ENCODE measurements at places on chromosomes 1 and 21.

DNA sequence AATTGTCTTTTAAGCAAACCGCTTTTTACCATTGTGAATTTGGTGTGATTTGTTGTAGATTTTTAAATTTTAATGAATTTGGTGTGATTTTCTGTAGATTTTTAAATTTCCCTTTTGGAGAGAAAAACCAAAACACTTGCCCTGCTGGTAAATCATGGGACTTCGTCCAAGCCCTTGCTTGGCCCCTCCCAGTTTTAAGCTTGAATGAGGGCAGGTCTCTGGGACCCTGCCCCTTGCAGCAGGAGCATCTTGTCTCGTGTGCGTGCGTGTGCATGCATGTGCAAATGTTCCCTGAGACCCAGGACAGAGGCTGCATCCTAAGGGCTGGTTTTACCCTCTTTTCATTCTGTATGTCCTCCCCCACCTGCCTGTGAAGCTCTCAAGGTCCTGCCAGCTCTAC, 248.6 kb downstream of the GREM2 start:
- DNase-seq, result no peak

- DNase-seq, result no peak
These were observed 34.7 kb upstream of the L1TD1 start for GRCh38 chr1:62159940-62160348.

DNA sequence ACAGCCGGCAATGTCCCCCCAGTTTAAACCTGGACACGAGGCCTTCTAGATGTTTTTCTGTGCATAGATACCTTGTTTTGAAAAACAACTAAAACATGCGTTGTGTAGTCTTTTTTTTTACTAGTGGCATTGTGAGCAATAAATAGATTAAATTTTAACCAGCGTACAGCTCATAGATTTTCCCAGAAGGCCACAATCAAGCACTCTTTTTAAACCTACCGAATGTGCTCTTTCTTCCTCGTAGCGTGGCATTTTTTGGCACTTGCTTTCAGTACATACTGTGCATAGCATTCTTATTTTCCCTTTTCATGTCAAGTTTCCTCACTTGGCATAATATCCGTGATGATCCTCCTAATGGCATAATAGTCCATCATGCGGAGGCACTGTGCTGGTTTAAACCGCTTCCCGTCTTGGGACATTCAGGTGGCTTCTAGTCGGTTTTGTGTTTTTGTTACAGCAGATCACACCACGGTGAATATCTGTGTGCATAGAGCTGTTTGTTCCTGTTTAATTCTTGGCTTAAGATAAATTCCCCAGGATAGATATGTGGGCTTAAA, 95.3 kb downstream of the PDE9A start:
- no peak for DNase-seq

DNA sequence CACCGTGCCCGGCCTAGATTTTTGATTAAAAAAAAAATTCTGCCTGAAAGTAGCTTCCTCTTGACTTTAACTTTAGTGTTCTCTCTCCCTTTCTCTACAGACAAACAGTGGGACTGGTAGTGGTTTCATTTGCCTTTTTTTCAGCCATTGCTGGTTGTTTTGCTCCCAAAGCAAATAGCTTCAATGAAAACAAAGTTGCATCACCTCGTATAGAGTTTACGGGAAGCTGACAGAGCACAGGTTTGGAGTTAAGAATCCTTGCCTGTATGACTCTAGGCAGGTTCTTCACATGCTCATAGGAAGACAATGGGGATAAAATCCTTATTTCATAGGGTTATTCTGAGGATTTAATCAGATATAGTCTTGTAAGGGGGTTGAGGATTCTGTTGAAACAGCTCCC, 21.6 kb downstream of the AADACL4 start:
- DNase-seq, result no peak

DNA sequence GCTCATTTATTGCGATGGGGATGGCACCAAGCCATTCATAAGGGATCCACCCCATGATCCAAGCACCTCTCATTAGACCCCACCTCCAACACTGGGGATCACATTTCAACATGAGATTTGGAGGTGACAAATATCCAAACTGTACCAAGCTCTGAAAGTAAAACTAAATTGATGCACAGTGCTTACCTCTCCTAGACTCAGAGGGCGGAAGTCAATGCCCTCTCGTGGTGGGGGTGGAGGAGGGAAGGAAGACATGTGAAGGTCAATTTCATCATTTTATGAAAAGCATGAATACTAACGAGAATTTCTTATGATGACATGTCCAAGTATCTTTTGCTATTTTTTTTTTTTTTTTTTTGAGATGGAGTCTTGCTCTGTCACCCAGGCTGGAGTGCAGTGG, 120.0 kb downstream of the PGBD5 start:
- no peak for DNase-seq

DNA sequence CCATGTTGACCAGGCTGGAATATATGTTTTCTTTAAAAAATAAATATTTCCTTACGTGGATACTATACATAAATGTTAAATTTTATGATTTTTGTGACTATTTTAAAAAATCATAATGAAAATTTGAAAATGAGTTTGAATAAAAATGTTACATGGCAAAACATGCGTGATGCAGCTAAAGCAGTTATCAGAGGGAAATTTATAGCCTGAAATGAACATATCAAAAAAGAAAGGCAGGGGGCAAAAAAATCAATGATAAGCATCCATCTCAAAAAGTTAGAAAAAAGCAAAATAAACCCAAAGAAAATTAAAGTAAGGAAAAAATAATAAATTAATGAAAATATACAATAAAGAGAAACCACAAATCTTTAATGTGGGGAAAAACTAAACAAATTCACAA, 8.6 kb downstream of the CCSAP start:
- DNase-seq, result no peak

DNA sequence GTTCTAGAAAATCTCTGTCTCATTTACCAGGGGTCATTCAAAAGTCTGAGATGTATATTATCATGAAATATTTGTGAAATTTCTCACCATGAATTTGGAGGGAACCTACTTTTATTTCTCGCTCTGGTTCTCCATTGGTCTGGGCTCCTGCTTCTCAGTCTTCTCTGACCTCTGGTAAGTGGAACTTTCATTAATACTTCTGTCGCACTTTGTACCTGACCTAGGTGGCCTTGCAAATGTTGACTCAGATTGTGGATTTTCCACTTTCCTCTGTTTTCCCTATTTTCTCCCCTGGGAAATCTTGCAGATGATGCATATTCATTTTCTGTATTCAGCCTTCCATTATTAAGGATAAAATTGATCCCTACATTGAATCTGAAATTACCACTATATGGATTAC, 53.2 kb downstream of the LRIG2 start:
- no peak for DNase-seq

DNA sequence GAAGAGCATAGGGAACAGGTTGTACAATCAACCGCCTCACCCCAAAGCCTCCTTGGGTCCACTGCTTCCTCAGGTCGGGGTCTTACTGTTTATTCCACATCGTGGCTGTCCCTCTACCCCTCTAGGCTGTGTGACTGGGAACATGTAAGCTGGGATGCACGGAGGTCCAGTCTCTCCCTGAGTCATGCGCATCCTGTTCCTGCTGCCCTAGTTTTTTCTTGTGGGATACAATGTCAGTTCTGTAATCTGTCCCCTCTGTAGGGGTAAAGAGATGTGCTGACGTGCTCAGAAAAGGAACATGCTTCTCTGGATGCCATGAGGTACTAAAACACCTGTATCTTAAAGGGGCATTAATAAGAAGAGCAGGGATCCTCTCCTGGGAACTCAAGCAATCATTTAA, 66.2 kb downstream of the SLC45A1 start:
- no peak for DNase-seq

- DNase-seq, result no peak
These were observed 30.9 kb downstream of the PDE9A start for GRCh38 chr21:42684109-42684916.

GRCh38 chr1:147167365-147167764, 4.9 kb downstream of the PRKAB2 start:
- DNase-seq, result no peak

- no peak for DNase-seq
These were observed 124.6 kb downstream of the TRIM33 start for GRCh38 chr1:114386129-114387009.

- no peak for DNase-seq
These were observed 97.3 kb downstream of the USP25 start for GRCh38 chr21:15826908-15827601.

- no peak for DNase-seq
These were observed 38.5 kb upstream of the ID3 start for GRCh38 chr1:23597635-23598388.

GRCh38 chr21:32979598-32980268, 46.0 kb upstream of the OLIG2 start:
- DNase-seq, result no peak

DNA sequence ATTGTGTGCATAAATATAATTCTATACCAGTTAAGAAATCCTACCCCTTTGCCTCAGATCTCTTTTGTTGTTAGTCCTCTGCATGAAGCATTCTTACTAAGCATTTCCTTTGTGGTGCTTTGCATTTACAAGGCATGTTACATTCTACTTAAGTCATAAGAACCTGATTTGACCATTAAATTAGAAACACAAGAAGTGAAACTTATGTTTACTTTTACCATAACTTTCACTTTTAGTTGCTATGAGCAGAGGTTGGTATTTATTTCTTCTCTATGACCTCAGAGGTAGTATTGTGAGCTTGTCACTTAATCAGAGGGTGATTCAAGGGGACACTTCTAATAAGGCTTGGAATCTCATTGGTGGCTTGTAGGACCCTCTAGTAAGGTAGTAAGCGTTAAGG, 9.0 kb downstream of the FAM20B start:
- DNase-seq, result no peak

DNA sequence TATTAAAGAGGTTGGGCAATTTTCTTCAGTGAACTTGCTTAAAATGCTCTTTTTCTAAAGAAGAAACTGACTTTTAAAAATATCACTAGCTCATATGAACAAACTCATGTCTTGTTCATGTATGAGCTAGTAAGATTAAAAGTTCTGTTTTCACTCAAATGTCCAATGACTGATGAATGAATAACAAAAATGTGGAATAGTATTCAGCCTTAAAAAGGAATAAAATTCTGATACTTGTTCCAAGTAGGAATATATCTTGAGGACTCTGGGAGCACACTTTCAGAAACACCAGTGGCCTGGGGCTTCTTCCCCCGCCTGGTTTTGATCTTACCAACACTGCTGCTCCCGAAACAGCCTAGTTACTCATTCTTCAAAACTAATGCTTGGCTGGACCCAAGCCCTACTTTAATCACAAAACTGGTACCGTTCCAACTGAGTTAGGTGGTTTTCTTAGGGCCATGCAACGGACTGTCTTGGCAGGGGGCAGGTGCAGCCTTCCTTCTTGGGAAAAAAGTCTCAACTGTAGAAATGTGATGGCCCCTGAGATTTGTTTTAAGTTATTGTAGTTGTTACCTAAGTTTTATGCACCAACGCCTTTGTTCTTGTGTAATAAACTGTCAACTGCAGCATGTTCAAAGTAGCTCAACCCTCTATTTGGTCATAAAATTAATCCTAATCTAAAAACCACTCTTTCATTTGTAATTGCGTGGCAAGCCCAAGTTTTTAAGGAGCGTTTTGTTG, 116.0 kb downstream of the ETS2 start:
- DNase-seq, result no peak

GRCh38 chr1:116261227-116261626, 111.8 kb upstream of the ATP1A1 start:
- no peak for DNase-seq

GRCh38 chr1:238985312-238985711, 401.1 kb upstream of the CHRM3 start:
- DNase-seq, result no peak

DNA sequence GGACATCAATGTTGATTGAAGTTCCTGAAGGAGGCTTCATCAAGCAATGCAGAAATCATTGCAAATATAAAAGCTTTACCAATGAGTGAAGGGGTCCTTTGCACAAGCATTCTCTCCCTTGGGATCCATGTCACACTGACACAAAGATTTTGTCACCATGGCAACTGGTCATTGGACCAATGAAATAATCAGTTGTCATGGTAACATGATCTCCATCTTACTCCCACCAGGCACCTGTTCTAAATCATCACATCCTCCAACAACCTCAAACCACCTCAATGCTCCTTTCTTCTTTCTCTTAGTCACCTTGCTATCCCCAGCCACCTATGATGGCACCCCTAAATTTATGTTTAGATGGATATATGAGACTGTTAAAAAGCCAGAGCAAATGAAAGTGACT, 13.5 kb upstream of the FOXJ3 start:
- no peak for DNase-seq

All from NCI-H774 (cell line).